ENCODE measurements at places on chromosomes 4 and X.

GRCh38 chr4:38664706-38665401 is 855 bp downstream of the KLF3 start:
- DNase-seq: peak; percentile 63

GRCh38 chrX:112085149-112085548 is 2.6 kb upstream of the TRPC5 start:
- no peak for DNase-seq

GRCh38 chr4:24192018-24192641 is 302.3 kb upstream of the PPARGC1A start:
- no peak for DNase-seq

DNA sequence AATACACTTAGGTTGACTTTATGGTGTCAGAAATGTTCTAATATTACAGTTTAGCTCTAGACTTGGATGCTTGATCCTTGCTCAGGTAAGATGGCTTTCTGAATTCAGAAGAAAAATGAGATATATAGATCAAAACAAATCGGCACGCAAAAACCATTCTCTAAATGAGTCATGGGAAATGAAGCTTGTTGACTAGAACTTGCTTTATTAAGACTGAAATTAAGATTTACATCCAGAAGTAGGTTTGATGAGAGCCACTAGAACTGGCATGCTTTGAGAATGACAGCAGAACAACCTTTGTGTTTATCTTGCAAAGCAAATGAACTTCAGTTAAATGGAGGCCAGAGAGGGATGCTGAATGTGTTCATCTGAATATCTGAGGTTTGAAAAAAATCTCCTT is 304.9 kb upstream of the KLF3 start:
- no peak for DNase-seq

- DNase-seq: no peak
Measured at GRCh38 chr4:112508356-112508755, 7.6 kb downstream of the NEUROG2 start.

DNA sequence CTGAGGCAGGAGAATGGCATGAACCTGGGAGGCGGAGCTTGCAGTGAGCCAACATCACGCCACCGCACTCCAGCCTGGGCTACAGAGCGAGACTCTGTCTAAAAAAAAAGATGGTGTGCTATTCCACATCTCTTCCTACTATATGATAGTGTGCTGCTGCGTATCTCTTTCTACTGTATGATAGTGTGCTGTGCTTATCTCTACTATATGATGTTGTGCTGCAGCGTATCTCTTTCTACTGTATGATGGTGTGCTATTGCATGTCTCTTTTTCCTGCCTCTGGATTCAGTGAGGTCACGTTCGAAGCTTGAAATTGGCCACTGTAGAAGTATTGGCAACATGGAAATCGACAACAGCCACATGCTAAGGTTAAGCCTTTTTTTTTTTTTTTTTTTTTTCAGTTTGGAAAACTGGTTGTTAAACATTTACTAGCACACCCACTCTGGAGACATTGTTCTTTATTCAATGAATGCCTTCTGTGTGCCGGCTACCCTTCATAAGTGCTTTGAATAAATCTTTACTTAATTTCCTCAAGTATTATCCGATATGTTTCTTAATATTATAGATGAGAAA is 31.0 kb downstream of the ARFIP1 start:
- DNase-seq: no peak

- DNase-seq: no peak
Measured at GRCh38 chrX:38973322-38973721, 172.1 kb downstream of the MID1IP1 start.

Measured in astrocyte of the spinal cord (primary cell).